CD4-positive, CD25-positive, alpha-beta regulatory T cell (primary cell): ENCODE measurements at places on chromosomes 2 and 18.
A peak's percentile ranks its signal among the peaks of the same experiment; 100 is the strongest.

DNA sequence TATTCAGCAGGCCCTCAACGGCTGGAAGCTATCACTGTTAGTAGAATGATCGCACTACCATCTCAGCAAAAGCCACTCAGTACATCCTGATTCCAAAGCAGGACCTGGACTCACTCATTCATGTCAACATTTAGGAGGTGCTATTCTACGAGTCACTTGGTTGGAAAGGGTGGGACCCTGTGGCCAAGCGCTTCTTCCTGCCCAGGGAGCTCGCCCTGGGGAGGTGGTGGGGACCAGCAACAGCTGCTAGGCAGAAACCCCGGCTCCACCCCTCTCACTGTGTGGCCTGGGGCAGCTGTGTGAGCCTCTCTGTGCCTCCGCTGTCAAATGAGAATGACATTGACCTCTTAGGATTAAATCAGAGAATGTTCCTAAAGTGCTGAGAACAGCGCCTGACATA lies 231.4 kb downstream of the EIPR1 start:
- no peak for DNase-seq

DNA sequence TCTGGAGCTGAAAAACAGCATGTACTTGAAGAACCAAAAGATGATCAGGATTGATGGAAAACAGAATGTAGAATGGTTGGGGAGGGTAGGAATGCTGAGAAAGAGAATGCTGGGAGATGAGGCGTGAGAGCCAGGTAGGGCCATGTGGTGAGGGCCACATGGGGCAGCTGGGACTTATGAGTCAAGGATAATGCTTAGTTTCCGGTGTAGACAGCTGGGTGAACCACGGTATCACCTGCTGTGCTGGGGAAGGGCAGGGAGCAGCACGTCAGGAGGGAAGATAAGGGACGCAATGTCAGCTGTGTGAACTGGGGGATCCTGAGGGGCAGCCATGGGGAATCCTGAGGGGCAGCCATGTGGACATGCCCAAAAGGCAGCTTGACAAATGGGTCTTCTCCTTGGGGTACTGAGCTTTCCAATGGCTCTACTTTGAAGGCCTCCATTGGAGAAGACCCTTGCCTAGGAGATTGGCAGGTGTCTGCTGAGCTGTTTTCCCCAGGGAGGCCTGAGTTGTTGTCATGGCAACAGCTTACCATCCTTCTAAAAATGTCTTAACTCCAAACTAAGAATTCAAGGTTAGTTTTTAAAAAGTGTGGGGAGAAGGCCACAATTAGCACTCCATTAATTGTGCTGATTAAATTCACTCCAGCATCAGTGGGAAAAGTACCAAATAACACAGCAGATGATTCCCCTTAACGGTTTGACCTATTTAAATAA lies 51.1 kb downstream of the MTHFD2 start:
- no peak for DNase-seq

DNA sequence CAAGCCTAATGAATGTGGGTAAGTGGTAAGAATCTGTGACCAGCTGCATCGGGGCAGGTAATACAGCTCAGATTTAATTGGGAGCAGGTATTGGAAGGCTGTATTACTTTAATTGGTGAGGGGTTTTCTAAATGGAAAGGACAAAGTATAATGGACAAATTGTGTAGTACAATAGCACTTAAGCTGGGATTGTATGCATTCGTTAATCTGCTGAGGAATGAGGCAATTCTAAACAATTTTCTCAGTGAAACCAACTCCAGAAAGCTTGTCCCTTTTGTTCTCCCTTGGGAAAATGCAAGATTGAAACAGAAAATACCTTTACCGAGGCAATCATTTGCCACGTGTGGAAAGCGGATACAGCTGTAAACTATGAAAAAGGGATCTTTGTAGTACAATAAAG lies 801.6 kb upstream of the POU3F3 start:
- DNase-seq = no peak

DNA sequence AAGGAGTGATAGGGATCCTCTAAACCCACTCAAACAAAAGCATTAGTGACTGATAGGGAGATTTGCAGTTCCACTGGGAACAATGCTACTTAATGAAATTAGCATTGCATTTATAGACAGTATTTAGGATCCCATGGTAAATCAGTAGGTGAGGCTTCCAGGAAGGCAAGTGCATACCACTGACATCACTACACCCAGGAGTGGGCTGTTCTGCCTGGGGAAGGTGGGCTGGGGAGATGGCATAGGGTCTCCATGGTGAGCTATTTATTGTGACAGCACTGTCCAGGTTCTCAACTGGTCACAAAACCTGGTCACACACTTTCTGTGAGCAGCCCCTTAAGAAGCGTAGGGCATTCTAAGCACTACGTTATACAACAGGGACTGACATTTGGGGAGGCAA lies 262.2 kb downstream of the ALK start:
- no peak for DNase-seq

- DNase-seq = no peak
Observed at GRCh38 chr18:64436111-64436510, 287.2 kb upstream of the LINC00305 start.

- no peak for DNase-seq
Observed at GRCh38 chr2:231058761-231059550, 2.3 kb downstream of the PSMD1 start.

DNA sequence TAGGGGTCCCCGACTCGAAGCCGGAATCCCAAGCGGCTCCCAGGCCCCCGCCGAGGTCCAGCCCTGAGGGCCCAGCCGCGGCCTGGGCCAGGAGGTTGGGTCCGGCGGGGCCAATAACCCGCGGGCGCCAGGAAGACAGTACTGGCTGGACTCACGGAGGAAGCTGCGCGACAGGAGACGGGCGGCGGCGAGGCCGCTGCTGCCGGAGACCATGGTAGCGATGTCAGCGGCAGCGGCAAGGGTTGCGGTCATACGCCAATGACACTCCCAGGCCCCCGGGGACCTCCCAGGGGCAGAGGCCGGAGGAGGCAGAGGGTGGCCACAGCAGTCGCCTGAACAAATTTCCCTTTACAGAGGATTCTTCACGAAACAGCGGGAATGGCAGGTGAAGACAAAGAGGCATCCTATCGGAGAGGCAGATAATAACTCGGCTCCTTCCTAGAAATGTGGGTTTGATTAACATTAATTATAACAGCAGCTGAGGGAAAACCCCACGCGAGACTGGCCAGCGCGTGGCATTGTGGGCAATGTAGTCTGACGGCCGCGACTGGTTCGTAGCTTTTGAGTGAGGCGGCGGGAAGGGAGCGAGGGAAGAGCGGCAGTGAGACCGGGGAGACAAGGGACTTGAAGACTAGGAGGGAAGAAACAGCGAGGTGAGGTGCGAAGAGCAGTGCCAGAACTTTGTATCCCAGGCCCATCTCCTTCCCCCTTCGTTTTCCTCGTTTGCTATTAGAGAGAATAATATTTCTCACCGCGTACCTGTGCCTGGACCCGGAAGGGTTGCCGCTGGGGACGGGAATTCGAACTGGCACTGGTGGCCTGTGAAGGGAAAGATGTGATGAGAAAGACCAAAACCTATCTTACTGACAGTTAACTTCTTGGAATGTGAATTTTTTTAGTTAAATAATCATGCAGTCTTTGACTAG lies at the start of gene SUCLG1:
Gene SUCLG1, minus strand, starts transcription at position 263 of the 926 bp plus-strand sequence. Its CDS starts 11 bp downstream, at position 252.
- DNase-seq = peak; percentile 92

DNA sequence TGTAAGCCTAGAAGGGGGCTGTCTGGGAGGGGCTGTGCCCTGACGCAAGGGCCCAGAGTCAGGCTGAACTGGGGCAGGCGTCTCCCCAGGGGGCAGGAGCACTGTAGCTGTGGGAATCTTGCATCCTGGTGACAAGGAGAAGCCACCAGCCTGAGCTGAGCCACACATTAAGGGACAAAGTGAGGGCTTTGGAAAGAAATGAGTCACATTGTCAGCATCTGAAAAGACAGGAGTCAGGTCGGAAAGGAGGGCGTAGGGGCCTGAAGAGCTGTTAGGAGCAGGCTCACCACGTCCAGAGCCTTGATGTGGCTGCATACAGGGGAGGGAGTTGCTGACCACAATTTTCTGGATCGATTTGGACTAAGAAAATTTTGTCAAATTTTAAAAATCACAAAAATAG lies 298.6 kb downstream of the CYP26B1 start:
- DNase-seq = no peak

GRCh38 chr18:70195014-70195614 lies 10.4 kb downstream of the RTTN start:
- no peak for DNase-seq

DNA sequence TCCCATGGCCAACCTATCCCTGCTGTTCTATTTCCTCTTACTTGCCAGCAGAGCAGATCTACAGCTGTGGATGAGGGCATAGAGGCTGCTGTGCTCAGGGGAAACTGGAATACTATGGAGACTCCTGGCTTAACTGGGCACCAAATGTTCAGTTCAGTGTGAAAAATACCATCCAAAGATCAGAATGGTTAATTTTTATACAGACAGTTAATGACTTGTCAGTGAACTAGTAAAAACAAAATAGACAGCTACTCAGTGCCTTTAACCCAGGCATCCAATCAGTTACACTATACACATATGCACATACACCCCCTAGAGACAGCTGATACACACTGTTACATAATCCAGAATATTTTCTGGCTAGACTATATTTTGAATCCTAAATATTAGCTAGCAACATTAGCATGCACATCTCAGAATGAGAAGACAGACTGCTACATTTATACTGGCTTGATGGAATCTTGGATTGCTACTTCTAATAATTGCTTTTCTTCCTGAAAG lies 59.1 kb upstream of the WIPF1 start:
- no peak for DNase-seq

GRCh38 chr18:24683925-24684324 lies 223.5 kb downstream of the HRH4 start:
- DNase-seq = no peak

- DNase-seq = no peak
Observed at GRCh38 chr2:65737452-65738011, 305.1 kb upstream of the SPRED2 start.

DNA sequence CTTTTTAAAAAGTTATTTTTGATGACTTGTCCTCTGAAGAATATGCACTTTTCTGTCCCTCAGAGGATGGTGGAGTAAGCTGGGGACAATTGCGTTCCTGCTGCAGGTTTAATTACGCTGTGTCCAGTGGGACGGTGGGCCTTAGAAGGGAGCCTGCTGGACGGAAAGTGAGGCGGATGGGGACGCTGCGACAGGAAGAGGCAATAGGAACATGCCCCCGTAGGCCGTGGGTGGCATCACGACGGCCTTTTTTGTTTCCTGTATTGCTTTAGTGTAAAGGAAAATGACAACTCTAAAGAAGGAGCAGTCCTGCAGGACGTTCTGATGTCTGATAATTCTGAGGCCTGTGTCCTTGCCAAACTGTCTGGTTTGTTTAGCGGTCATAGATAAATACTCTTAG lies 121.6 kb downstream of the NFATC1 start:
- DNase-seq = peak; percentile 67

DNA sequence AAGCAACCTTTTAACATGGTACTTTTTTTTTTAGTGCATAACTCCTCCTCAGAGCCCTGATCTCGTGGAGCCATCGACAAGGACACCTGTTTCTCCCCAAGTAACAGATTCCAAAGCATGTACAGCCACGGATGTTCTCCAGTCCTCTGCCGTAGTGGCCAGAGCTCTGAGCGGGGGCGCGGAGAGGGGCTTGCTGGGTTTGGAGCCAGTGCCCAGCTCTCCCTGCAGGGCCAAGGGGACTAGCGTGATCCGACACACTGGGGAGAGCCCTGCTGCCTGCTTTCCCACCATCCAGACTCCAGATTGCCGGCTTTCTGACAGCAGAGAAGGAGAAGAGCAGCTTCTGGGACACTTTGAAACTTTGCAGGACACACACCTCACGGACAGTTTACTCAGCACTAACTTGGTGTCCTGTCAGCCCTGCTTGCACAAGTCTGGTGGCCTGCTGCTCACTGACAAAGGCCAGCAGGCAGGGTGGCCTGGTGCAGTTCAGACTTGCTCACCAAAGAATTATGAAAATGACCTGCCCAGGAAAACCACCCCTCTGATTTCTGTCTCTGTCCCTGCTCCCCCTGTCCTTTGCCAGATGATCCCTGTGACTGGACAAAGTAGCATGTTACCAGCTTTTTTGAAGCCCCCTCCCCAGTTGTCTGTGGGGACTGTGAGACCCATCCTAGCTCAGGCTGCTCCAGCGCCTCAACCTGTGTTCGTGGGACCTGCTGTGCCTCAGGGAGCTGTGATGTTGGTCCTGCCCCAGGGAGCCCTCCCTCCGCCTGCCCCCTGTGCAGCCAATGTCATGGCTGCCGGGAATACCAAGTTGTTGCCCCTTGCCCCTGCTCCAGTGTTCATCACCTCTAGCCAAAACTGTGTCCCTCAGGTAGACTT lies 4.5 kb downstream of the KLF11 start:
- DNase-seq = no peak

DNA sequence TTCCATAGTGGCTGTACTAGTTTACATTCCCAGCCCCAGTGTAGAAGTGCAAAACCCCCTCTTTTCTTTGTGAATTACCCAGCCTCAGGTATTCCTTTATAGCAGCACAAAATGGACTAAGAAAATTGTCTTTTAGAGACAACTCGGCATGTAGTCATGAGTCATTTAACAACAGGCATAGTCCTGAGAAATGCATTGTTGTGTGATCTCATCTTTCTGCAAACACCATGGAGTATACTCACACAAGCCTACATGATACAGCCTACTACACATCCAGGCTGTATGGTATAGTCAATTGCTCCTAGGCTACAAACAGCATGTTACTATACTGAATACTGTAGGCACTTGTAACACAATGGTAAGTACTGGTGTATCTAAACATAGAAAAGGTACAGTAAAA lies 44.4 kb upstream of the MBP start:
- no peak for DNase-seq

DNA sequence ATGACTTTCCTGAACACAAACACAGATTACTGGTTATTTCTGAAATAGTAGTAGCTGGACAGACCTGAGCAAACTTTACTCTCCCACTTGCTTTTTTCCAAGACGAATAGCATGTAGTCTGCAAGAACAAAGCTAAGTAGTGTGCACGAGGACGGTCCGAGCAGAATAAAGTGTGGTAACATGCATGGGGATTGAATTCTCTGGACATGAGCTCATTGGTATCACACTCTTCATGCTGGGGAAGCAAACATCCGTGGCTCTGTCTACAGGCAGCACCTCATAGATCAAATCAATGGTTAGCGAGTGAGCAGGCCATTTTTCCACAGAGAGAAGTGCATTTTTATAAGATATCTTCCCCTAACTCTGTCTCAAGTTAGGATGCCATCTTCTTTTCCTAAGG lies 164.8 kb upstream of the STK17B start:
- DNase-seq = no peak

DNA sequence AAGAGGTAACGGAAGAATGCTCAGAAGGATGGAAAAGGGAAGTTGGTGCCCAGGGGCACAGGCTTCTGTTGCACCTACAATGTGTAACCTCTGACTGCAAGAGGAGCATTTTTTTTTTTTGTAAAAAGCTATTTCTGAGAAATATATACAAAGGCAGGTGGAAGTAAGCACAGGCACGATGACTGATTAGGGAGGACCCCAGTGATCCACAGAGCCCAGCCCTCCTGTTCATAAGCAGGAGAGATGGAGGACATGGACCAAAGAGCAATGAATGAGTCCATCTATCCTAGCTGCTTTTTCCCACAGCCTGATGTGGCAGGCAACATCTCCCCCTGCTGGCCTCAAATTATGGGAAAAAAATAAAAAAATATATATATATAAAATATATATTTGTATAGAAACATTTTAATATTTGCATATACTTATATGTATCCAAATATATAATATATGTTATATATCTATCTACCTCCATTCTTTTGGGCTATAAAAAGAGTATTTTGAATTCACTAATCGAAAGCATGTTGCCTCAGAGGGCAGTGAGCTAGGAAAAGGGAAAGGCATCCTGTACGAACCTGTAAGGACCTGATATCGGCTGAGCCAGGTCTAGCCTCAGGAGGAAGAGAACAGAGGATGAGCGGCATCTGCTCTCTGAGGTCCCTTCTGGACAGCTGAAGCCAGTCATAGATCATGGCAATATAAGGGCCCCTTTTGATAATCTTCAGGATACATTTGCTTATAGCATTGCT lies 166.0 kb upstream of the STK17B start:
- peak; percentile 3 for DNase-seq
